ENCODE measurements at places on chromosomes 1 and 21. TPM values are rescaled to one million over a fixed set of nuclear protein-coding genes. Genes with fewer than 3 reads are reported as not detected.

The LRRC38 gene
- total RNA-seq = not detected

The FUBP1 gene
- total RNA-seq = 195 TPM

The CFAP141 gene
- not detected for total RNA-seq

- no peak for DNase-seq
Measured at GRCh38 chr1:78790174-78790573, 140.5 kb downstream of the IFI44 start.

- no peak for DNase-seq
Measured at GRCh38 chr1:212147581-212148033, 112.1 kb downstream of the DTL start.

DNA sequence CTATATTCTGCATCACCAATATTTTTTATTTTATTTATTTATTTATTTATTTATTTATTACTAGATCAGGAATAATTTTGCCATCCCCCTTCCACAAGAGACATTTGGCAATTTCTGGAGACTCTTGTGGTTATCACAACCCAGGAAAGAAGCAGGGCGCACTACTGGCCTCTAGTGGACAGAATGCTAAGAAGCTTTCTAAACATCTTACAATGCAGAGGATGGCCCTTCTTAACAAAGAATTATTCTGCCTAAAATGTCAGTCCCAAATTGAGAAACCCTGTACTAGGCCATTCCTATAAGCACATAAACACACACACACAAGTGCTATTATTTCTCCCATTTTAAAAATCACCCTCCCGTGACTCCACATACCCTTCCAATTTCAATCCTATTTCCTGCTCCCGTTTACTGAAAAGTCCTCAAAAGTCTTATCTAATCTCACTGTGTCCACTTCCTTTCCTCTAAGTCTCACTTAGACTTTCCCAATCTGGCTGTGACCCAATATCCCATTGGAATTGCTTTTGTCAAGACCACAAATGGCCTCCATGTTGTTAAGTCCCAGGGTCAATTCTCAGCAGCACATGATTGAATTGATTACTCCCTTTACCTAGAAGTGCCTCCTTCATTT is 43.7 kb upstream of the RNF11 start:
- DNase-seq = peak; percentile 80

- no peak for DNase-seq
Measured at GRCh38 chr1:37197411-37197810, 163.1 kb upstream of the GRIK3 start.

Data from A673 (cell line).